Fibroblast of skin of right quadriceps (primary cell): ENCODE measurements at places on chromosomes 7 and 10.
A peak's percentile ranks its signal among the peaks of the same experiment; 100 is the strongest.

DNA sequence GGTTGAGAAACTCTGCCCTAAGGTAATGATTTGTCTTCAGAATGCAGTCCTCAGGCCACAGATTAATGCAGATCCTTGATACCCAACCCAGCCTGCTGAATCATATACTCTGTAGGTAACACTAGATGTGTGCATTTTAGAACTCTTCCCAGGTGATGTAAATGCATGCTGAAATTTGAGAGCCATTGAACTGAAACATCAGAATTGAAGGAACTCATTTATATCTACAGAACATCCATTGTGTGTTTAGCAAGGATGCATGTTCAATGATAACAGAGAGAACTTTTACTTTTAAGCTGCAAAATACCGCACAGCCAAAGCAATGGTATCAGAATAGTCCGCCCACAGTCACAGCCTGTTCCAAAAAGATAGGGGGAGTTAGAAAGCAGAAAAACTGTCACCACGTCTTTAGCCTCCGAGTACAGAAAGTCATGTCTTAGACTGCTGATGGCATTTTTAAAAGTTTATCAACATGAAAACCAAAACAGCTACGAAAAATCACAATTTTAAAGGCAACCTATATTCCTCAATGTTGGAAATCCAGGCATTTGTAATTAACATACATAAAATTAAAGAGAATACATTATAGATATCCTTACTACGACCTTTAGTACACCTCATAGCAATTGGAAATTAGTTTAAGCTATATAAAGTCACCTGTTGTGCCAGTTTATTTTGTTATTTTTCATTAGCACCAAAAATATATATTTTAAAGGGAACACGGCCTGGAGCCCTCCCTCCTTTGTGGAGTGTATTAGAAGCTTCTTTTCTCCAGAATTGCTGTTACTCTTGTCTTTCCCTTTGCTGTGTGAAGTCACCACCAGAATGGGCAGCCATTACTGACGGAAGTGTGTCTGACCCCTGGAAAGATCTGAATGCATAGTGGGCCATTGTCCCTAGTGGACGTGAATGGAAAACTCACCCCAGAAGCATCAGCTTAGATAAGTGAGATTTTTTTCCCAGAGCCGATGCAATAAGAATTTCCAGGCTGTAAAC, 65.8 kb upstream of the PRKAR2B start:
- DNase-seq, result no peak

GRCh38 chr10:108469940-108470339, 1305.4 kb upstream of the SORCS1 start:
- no peak for DNase-seq

- no peak for DNase-seq
Observed at GRCh38 chr7:68147614-68148238, 1151.1 kb downstream of the TYW1 start.

GRCh38 chr10:8401531-8401930, 347.0 kb downstream of the GATA3 start:
- DNase-seq, result no peak

DNA sequence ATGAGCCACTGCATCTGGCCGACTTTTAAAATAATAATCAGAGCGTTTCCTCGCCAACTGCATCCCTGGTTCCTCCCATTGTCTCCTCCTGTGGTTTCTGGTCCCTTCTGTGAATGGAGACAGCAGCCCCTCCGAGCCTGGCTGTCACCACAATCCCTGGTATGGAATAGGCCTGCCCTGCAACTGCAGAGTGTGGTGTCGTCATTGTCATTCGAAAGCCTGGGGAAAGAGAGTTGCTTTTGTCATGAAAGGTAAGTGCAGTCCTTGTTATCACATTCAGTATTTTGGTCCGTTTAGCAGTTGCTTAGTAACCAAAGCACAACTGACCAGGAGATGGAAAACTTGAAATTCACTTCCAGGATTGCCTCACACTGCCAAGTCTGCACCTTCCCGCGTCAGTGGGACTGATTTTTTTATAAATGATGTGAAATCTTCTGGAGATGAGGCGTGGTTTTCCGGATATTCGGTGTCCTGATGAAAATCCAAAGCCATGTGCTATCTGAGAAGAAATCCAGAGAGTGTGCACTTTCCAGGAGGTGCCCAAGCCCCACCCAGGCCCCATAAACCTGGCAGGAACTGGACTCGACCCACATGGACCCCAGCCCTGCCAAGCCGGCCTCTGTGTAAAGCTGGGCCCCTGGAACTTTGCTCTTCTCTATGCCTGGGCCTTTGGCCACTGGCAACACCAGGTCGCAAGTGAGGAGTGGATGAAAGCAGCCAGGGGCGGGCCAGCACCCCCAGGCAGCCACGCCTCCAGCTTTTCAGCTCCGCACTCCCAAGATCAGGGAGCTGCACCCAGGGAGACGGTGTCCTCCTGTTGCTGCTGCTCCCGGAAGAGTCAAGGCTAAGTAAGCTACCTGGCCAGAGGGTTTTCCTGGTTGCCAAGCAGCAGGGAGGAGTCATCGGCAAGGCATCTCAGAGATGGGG, 133.7 kb upstream of the SH2B2 start:
- DNase-seq, result peak; percentile 53

- no peak for DNase-seq
Observed at GRCh38 chr7:6562106-6562505, 10.8 kb upstream of the GRID2IP start.
